ENCODE measurements at places on chromosomes 12 and 14.

GRCh38 chr12:113092607-113093408, 36.3 kb downstream of the DTX1 start:
- DNase-seq: no peak

- DNase-seq: no peak
Observed at GRCh38 chr12:48045965-48046518, 41.8 kb upstream of the COL2A1 start.

GRCh38 chr14:72776701-72777261, 117.1 kb downstream of the DPF3 start:
- no peak for DNase-seq

GRCh38 chr12:33609910-33610309, 170.3 kb upstream of the SYT10 start:
- DNase-seq: no peak

GRCh38 chr14:82626156-82627066, 1092.8 kb upstream of the SEL1L start:
- peak; percentile 54 for DNase-seq

DNA sequence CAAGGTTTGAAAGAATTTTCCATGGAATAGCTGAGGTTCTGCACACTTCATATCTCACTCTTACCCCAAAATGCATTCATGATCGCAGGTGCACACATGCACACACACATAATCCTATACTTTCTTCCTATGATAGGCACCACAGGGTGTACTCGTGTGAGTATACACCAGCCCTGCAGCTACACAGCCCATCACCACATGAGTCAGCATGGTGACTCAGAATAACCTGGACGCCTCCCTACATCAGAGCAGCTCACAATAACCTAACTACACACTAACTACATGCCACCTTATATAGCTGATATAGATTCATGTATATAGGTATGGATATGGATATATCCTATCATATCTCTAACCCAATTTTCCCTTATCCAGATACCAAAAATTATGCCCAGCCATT, 850.2 kb upstream of the TMEM132C start:
- DNase-seq: no peak

GRCh38 chr12:77514511-77514910, 316.2 kb upstream of the NAV3 start:
- DNase-seq: no peak

DNA sequence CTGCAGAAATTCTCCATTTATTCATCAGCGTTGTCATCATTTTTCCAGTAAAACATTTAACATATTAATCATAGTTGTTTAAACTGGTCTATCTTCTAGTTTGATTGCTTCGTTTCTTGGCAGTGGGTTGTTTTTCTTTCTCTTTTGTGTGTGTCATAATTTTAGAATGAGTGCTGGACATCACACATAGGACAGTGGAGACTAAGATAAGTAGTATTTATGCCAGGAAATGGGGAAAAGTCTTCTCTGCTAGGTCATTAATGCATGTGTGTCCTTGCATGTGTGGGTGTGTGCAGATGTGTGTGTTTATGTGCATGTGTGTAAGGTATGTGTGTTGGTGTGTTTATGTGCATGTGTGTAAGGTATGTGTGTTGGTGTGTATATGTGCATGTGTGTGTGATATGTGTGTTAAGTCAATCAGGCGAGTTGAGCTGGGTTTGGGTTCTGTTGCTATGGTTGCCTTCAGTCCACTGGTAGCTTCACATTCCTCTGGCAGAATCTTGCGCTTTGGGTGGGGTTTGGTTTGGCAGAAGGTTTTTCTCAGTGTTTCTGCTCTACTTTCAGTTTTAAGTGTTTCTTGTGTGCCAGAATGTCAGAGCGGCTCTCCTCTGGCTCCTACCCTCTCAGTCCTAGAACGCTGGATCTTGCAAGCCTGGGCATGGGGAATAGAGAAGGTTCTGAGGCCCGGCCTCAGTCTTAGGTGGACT, 7.8 kb upstream of the ADGRD1 start:
- no peak for DNase-seq

- DNase-seq: no peak
Observed at GRCh38 chr12:88063375-88063774, 34.2 kb upstream of the C12orf50 start.

DNA sequence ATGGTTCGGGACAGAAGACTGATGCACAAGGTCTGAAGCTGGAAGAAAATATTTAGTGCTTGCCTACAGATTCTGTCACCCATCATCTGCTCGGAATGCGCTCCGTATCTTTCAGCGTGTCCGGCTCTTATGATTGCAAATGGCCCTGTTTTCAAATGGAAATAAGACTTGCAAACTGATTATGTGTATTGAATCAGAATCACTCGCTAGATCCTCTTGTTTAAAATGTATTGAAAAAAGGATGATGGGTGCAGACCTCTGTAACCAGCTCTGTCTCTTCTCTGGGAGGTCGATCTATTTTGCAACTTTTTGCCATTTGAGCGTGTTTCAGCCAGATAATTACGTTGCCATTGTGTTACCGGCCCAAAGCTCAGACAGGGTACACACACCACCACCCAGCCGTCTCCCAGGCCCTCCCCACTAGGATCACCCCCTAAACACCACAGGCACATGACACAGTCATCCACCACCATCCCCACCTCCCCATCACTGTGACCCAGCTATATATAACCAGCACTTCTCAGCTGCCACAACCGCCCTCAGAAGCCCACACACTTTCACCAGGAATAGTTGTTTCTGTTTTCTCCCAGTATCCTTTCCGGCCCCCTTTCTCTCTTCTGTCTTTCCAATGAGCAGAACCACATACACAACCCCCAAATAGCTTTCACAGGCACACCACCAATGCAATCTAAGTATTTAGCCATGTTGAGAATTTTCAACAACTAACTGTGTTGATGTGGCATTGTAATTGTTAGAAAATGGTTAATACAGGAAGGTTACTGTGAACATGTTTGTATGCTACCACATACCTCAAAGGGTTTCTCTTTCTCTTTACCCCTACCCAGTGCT, 10.7 kb downstream of the NKX2-1 start:
- DNase-seq: no peak

DNA sequence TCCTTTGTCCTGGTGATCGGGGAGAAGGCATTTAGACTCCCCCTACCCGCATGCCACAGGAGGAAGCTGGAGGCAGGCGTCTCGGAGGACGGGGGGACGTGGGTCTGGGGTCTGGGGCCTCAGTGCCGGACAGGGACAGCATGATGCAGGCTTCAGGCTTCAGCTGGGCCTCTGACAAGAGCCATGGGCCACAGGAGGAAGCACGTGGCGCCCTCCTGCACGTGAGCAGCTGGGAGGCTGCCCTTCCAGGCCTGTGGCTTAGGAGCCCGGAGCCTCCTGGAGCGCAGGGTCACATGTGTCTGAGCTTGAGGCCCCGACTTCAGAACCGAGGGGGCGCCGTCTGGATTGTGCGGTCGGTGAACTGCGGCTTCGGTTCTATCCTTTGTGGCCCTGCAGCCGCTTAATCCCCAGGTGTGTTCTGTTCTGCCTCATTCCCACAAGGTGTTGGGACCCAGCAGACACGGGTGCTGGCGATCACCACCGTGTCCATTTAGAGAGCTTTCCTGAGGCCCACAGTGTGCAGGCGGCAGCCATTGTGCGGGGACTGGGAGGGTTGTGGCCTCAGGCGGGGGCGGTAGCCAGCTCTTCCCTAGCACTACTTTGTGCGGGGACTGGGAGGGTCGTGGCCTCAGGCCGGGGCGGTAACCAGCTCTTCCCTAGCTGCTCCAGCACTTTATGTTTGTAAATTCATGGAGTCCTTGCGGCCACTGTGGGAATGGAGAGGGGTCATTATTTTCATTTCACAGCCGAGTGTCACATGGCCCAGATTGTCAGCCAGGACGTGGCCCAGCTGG, 150.2 kb downstream of the ADGRD1 start:
- no peak for DNase-seq

GRCh38 chr12:78431931-78432330, 432.6 kb upstream of the SYT1 start:
- DNase-seq: no peak

DNA sequence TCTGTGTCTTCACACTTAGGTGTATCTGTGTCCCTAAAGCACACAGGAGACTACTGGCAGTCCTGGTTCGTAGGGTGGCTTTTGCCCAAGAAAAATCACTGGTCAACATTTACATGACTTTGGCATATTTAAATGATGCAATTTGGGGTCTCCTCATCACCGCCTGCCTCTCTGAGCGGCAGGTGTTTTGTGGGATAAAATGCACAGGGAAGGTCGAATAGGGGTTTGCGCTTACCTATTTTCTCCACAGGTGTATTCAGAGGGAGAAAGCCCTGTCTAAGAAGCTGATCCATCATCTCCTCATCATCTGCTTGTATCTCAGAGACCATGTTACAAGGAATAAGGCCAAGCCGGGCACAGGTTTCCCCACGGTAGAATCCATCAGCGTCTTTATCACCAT, 74.7 kb downstream of the PIWIL1 start:
- no peak for DNase-seq

GRCh38 chr12:131499160-131499863, 211.6 kb upstream of the SFSWAP start:
- no peak for DNase-seq

GRCh38 chr12:24960222-24960855, 11.4 kb upstream of the BCAT1 start:
- DNase-seq: no peak

DNA sequence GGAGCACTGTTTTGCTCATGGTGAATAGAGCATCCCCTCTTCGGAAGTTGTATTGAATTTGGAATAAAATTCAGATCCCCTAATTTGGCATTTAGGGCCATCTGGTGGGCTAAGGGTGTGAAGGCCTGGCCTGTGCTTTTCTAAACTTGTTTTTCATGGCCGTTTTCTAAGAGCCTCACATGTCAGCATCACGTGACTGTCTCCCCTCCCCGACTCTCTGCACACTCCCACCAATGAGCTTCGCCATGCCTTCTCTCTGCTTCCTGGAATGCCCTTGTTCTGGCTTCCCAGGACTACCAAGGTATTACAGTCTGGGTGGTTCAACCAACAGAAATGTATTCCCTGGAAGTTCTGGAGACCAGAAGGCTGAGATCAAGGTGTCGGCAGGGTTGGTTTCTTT, 85.3 kb downstream of the PRIMA1 start:
- DNase-seq: no peak

DNA sequence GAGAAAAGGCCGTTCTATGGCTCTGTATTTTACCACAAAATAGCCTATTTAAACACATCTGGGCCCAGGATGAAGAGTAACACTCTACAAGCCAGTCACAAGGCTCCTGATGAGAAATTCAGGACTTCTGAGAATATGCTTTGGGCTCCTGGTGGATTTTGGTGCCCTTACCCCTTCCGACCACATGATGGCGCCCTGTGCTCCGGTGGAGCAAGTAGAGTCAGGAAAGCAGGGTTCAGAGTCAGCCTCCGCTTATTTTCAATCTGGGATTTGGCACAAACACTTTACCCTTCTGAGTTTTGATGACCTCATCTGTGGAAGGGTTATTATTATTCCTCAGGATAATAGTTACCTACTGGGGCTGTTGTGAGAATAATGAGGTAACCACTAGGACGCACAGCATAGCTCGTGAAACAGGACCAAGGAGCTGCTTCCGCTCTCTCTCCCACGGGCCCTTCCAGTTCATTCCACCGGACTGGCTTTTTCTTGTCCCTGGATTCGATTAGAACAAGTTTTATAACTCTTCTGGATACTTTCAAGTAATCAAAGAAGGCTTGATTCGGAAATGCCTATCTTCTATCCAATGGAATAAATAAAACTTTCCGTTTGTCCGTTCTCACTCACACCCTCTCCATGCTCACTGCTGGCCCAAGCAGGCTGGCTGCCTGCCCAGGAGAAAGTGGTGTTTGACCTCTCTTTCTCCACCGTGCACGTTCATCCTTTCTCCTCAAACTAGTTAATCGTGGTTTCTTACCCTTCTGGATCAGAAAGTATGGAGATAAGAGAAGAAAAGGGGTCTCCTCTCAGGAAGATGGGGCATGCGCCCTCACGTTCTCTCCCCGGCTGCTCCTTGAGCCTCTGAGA, 104.6 kb downstream of the GALC start:
- DNase-seq: no peak

GRCh38 chr12:120252071-120252906, 13.2 kb downstream of the PXN start:
- DNase-seq: no peak

GRCh38 chr14:100440758-100441203, 117.6 kb downstream of the SLC25A47 start:
- DNase-seq: no peak

DNA sequence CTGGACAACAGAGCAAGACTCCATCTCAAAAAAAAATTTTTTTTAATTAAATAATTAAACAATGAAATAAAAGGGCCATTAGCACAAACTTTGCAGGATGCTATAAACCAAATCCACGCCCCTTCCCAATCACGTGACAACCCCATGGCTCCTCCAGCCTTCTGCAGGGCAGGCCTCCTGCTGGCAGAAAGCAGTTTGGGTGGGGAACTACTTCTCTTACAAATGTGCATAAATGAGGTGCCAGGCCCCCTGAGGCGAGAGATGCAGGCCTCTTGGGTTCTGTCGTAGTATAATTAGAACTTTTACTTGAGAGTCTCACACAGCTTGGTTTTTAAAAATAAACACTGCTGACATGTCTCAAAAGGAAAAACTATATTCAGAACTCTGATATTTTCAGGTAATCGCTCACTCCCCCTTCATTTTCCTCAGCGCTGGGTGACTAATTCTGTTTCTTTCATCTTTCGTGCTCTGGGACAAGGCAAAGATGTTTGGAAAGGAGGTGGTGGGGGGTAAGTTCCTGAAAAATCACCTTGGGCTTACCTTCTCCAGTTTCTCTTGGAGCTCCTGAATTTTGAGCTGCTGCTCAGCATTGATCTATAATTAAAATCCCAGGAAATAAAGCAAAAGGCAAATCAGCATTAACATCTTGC, 101.7 kb downstream of the CIT start:
- DNase-seq: no peak

DNA sequence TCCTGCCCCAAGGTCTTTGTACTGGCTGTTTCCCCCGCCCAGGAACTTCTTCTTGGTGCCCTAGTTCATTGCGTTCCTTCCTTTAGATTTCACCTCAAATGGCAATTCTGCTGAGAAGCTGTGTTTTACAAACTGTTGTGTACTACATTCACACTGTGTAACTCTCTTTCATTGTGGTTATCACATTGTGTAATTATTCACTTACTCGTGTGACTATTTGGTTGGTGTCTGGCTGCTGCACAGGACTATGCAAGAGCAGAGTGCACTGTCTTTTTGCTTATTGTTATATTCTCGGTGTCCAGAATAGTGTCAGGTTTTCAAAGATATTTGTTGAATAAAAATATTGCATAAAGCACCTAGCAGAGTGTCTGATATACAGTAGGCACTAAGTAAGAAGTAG, 177.2 kb upstream of the PRICKLE1 start:
- no peak for DNase-seq

DNA sequence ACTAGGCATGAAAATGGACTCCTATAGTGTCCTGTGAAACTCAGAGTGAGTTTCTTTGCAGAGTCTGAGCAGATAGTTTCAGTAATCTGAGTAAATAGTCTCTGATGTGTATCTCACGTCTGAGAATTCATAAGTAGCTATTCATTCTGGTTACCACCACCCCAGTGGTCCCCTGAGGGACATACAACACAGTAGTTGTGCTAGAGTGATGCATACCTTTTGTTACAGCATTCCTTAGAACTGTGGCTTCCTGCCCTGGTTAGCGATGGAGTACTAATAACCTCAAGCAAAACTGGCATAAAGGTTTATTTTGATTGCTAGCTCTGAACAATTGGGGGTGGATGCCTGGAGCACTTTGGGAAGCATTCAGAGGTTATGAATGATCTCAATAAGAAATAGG, 114.7 kb downstream of the DAAM1 start:
- DNase-seq: no peak

- DNase-seq: no peak
Observed at GRCh38 chr12:53207042-53207441, at the start of gene ITGB7. ITGB7 (minus strand) TSS chr12:53207251; CDS start chr12:53200443, 6,808 bp downstream.

GRCh38 chr12:114920771-114921554, 237.0 kb upstream of the TBX3 start:
- no peak for DNase-seq
